ENCODE measurements at places on chromosomes 11 and 22.

- DNase-seq = no peak
Observed at GRCh38 chr11:69014084-69014851, 1.2 kb upstream of the MRGPRF start.

DNA sequence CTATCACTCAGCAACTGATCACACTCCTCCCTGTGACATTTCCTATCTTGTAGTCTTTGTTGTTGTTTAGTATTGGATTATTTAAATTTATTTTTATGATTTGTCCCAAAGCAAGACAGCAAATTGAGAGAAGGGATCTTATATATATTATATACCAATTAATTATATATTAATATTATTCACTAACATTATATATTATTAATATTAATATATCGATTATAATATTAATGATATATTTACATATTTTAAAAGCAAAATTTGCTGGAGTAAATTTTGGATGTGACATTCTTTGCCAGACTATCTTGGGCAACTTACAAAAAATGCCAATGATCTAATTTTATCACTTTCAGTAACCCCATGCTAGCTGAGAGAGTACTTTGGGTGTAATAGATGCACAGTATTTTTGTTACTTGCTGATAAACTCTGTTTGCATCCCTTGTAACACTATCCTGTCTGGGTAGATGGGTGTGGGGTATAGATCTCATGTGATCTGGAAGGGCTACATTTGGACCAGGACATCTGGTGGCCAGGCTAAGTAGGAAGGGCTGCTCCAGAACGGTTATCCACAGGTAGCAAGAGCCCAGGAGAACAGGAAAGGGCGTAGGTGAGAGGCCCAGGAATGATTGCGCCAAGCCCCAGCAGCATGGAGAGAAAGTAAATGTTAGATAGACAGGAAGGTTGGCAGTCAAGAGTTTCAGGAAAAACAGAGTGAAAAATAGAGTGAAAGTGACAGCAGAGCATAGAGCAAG lies 608.6 kb upstream of the KIRREL3 start:
- no peak for DNase-seq

DNA sequence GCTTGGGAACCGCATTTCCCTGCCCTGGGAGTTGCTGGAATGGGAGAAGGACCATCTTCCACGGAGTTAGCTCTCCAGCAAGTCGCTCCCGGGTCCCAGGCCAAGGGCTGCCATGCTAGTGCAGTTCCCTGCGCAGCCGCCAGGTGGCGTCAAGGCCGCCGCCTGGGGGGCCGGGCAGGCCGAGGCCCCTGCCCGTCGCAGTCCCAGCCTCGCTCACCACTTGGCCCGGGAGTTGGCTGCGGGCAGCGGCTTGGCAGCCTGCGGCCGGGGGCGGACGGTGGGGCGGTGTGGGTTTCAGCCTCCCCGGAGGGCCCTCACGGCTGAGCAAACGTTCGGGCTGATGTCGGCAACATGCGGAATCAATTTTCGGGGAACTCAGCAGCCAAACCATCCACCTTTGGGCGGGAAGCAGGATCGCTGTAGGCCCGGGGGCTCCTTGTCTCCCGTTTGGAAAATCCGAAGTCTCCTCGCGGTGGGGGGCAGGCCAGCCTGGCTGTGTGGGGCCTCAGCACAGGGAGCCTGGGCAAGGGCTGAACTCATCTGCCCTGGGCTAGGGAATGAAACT lies 415.1 kb downstream of the SOX6 start:
- DNase-seq = no peak

- DNase-seq = no peak
Observed at GRCh38 chr11:73374151-73374550, 2.0 kb upstream of the RELT start.

GRCh38 chr11:33533386-33534052 lies 167.1 kb downstream of the C11orf91 start:
- DNase-seq = no peak

- no peak for DNase-seq
Observed at GRCh38 chr11:78239781-78240180, 51.1 kb downstream of the USP35 start.

DNA sequence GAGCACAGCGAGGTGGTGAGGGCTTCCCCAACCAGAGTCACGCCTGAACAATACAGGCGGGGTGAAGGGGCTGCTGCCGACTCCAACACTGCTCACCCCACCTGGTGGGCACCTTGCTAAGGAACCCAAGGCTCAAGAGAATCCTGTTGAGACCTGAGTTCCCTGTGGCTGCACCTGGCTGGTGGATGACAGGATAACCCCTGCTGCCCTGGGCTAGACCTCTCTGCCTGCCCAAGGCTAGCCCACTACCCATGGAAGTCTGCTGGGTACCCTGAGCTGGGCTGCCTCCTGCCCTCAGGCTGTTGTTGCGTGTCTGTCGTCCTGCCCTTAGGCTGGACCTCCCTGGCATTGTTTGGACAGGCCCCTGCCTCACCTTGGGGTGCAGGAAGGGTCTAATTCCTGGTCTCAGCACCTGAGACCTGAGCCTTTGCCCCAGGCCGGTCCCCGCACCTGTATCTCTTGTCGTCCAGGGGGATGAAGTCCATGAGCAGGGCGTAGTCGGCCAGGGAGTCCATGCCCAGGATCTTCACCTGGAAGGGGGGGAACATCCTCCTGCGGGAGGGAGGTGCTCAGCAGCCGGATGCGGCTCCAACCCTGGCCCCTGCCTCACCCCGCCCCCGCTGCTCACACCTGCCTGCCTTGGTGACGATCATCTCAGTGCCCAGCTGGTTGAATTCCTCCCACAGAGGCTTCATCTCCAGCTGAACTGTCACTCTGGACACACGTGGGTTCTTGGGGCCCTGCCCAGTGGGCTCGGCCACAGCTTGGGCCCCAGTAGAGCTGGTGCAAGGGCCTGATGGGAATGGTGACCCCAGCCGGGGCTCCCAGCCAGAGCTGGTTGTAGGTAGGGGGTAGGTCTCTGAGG lies 4.9 kb upstream of the NUDT8 start:
- no peak for DNase-seq

DNA sequence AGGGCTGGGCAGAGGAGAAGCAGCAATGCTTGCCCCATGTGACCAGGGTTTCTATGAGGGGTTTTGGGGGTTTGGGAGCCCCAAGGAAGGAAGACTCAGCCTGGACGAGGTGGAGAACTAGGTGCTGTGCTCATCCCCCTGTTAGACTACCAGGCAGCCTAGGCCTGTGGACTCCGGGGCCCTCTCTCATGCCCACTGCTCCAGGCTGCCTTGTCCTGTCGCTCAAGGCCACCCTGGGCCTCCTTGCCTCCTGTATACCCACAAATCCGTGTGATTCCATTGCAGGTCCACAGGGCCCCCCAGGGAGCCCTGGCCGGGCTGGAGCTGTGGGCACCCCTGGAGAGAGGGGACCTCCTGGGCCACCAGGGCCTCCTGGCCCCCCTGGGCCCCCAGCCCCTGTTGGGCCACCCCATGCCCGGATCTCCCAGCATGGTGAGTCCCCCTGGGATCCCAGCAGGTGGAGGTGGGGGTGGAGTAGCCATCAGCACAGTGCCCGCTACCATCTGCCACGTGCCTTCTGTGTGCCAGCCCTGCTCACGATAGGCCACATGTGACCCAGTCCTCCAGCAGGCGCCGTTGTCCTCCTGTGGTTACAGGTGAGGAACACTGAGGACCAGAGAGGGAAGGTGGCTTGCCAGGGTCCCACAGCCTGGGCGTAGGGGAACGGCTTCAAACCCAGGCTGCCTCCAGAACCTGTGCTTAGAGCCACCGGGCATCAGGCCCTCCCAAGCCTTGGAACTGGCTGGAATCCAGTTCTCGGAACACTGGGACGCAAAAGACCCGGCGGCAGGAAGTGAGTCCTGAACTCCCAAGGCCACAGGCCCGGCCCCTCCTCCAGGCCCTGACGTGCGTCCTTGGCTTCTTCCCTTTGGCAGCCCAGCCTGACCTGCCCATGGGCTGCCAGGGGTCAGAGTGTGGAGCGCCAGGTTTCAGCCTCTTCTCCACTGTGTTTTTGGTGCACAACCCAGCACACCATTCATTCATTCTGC lies 26.6 kb downstream of the EMID1 start:
- no peak for DNase-seq

GRCh38 chr11:61891331-61892084 lies at the start of gene FADS3:
FADS3 (minus strand) TSS chr11:61891545; CDS start chr11:61891381, 164 bp downstream.
- peak; percentile 66 for DNase-seq

DNA sequence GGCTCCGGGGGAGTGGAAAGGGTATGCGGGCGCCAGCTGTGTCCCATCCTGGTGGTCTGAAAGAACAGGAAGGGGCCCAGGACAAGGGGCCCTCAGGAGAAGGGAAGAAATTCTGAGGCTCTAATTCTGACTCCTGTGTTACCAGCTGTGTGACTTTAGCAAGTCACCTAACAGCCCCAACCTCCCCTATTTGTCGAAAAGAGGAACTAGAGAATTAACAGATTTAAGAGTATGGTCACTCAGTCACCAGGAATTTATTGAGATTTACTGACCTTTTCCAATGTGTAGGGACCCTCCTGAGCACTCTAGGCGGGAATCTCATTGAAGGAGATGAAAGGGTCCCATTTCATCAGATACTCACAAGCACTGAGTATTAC lies 14.6 kb downstream of the RPS6KA4 start:
- no peak for DNase-seq

DNA sequence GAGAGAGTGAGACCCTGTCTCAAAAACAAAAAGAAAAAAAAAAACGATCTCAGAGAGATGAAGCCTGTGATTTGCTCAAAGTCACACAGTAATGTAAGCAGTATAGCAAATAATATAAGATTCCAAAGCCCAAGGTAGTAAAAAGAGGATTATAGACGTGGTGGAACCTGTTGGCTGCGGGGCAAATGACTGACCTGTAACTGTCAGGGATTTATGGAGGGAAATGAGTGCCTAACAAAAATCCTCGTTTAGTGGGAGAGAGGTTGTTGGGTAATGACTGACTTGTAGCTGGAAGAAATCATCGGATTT lies 723 bp upstream of the CLP1 start:
- no peak for DNase-seq

- DNase-seq = peak; percentile 55
Observed at GRCh38 chr11:115503083-115503885, 931 bp downstream of the CADM1 start.

DNA sequence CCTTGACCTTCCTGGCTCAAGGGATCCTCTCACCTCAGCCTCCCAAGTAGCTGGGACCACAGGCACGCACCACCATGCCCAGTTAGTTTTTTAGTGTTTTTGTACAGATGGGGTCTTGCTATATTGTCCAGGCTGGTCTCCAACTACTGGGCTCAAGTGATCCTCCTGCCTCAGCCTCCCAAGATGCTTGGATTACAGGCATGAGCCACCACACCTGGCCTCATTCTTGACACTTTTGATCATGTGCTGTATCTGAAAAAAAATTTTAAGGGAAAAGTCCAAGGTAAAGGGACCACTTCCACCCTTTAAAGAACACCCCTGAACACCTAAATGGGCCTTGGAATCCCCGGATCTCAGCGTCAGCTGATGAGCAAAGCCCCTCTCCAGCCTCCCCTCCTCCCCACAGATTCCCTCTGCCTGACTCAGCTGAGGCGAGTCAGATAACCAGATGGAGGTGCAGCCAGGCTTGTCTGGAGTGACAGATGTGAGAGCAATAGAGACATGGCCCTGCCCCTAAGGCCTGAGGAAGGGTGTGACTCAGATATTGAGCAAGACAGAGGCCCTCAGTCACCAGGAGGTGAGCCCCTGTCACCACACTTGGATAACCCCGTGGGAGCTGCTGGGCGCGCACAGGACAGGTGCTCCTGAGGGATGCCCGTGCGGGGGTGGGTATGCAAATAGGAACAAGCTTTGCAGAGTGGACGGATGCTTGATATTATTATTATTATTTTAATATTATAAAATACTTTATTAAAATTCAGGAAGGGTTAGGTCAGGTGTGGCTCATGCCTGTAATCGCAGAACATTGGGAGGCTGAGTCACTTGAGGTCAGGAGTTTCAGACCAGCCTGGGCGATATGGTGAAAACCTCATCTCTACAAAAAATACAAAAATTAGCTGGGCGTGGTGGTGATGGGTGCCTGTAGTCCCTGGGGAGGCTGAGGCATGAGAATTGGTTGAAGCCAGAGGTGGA lies 5.0 kb upstream of the CCDC88B start:
- DNase-seq = peak; percentile 90

- no peak for DNase-seq
Observed at GRCh38 chr11:44261800-44262591, 47.9 kb downstream of the ALX4 start.

- no peak for DNase-seq
Observed at GRCh38 chr11:94457118-94458029, 36.3 kb downstream of the MRE11 start.

GRCh38 chr22:32882774-32883530 lies 81.4 kb downstream of the TIMP3 start:
- no peak for DNase-seq

GRCh38 chr11:47552056-47552565 lies 821 bp downstream of the CELF1 start:
- no peak for DNase-seq

DNA sequence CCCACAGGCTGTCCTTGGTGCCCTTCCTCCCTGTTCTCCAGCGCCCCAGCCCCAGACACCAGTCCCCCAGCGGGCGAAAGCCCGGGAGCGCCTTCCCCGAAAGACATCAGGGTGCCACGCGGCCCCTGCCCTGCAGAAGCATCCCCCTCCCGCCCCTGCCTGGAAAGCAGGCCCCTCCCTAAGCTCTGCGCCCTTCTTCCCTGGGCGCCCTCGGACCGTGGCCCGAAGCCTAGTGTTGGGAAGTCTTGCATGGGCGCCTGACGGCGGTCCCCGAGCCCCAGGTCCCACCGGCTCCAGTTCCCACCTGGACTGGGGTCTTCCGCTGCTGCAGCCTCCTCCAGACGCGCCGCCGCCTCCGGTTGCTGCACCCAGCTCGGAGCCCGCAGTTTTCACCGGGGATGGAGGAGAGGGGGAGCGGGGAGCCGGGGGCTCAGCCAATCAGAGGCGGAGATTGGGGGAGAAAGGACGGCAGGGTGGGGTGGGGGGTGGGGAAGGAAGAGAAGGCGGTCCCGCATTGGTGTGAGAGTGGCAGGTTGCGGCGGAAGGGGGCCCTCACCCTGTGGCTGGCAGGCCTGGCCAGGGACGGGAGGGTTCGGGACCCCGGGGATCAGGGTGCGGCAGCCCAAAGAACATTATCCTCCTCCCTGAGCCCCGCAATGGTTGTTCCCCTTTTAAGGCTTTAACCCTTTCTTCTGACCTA lies at the start of gene THY1:
Gene THY1 (minus strand): TSS at position 364 of the 700 bp plus-strand sequence. CDS start 2,267 bp downstream, outside the sequence.
- DNase-seq = no peak

DNA sequence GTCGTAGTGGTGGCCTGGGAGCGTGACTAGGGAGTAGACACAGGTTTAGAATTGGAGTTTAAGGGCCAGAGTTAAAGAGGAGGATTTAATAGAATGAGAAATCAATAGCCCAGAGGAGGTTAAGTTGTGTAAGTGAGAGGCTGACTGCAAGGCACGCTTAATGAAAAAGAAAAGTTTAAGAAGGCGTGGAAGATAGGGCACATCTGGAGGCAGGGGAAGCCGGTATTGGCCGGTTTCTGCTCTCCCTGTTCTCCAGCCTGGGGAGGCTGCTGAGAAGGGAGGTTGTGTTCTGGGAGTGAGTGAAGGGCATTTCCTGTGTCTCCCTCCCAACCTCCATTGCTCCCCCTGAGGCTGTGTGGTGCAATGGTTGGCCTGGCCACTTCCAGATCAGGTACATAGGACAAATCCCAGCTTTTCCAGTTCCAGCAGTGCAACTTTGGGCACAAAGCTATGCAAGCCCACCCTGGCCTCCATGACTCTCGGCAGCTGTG lies 6.3 kb downstream of the GRIK4 start:
- DNase-seq = no peak

- no peak for DNase-seq
Observed at GRCh38 chr11:58597486-58598144, 18.8 kb downstream of the ZFP91 start.
